Activated T-helper 1 cell treated with anti-CD3 and anti-CD28 coated beads, Interleukin-2, amount 50 U/mL, for 16 hours (primary cell): ENCODE measurements at places on chromosomes 4 and X.

GRCh38 chr4:104500442-104500841, 5.7 kb upstream of the CXXC4 start:
- no peak for DNase-seq

DNA sequence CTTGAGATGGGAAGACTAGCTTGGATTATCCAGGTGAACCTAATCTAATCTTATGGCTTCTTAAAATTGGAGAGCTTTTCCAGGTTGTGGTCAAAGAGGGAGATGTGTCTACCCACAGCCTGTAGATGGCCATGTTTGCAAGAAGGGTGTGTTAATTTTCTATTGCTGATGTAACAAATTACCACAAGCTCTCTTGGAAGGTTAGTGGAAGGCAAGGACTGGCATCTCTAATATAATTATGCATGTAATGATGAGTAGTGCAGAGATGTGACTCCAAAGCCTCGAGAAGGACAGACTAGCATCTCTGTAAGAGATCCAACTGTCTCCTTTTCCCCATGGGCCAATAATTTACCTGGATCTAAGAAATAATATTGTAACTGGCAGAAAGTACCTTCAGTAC, 3.2 kb upstream of the ADH1B start:
- no peak for DNase-seq

DNA sequence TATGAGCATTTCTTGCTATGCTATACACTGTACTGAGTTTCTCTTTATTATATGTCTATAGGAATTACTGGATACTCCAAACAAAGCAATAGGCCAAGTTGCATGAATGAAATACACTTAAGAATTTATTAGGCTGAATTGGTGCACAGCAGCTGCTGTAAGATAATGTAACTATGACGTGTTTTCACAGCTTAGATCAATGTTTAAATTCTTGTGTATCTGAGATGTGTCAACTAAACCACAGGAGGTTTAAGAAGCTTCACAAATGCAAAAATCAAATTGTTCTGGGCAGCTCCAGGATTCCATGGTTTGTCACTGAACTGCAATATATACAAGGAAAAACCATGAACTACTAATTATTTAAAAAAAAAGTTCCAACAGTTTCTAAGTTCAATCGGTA, 156.7 kb downstream of the MAPK10 start:
- no peak for DNase-seq

DNA sequence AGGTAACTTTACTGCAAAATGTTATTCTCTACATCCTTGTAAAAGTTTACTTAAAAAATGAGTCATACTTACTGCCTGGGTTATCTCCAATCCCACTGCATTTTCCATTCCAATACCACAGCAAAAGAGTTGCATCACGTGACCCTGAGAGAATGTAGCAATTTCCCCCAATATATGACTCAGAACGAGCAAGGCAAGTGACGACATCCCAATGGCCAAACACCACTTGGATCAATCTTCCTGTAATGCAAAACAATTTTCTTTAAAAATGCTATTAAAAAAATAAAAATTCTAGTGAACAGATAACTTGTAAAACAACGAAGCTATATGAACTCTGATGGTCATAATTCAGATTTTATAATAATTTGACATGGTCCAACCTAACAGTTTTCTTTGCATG, 224.3 kb downstream of the DCLK2 start:
- no peak for DNase-seq

- DNase-seq: no peak
These were observed 95.1 kb downstream of the TMEM47 start for GRCh38 chrX:34562006-34562405.

DNA sequence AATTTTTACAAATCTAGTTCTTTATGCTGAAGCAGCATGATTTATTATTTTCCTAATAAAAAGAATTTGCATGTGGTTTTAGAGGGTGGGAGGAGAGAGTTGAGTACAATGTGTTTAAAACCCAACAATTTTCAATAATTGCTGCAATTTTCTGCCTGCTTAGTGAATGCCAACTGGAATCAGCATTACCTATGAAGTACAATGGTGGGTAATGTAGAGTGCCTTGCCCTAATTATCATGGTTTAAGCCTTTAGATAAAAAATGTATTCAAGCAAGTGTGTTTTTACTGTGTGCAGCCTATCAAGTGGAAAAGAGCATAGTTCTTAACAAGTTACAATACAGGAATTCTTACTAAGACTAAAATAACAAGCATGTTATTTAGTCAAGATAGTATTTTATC, 77.9 kb upstream of the ANKRD50 start:
- DNase-seq: no peak

GRCh38 chr4:91936311-91936710, 367.5 kb upstream of the GRID2 start:
- DNase-seq: no peak

GRCh38 chr4:88605736-88606135, 13.5 kb downstream of the HERC3 start:
- no peak for DNase-seq

DNA sequence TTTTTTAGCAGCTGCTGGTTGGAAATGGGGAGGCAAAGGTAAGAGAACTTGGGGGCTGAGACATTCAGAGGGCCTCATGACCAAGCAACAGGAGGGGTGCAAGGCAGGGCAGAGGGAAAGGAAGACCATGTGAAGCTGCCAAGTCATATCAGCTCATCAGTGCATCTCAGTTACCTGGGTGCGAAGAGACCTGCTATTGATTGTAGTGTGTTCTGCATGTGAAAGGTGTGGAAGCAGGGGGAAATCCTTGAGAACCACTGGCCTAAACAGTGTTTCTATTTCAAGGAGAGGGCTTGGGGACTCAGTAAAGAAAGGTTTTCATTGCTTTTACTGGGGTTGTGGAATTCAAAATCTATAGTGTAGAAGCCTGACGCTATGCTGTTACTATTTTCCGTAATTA, 47.1 kb upstream of the EDA start:
- DNase-seq: no peak

DNA sequence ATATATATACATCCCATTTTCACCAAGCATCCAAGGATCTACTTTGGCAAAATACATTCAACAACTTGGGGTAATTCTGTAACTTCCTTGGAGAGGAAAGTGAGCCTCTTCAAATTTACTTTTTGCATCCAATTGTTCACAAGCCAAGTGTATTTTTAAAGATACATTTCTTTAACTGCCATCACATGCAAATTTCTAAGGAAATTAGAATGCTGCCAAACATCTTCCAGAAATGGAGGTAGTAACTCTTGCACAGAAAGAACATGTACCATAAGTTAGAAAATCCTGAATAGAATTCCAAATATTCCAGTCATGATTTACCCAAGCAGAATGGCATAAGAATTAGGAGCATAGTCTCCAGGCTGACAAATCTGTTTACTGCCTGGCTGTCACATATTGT, 220.5 kb upstream of the NWD2 start:
- no peak for DNase-seq

DNA sequence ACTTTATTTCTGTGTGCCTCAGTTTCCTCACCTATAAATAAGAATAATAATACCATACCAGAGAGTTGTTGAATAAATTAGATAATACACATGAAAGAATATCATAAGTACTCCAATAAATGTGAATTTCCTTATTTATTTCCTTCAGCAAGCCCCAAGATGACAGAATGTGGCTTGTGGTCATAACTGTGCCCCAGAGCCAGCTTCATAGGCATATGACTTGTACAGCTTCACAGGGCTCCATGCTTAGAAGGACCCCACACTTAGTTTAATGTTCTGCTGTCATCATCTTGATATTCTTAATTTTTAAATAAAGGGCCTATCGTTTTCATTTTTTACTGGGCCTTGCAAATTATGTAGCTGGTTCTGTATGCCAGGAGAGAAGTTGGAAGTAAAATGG, 25.3 kb downstream of the VSIG4 start:
- DNase-seq: no peak
